CD4-positive, CD25-positive, alpha-beta regulatory T cell (primary cell): ENCODE measurements at places on chromosomes 5 and 9. TPM values are rescaled to one million over a fixed set of nuclear protein-coding genes. Genes with fewer than 3 reads are reported as not detected.

LOX gene
- polyA plus RNA-seq = not detected

BTNL3 gene
- not detected for polyA plus RNA-seq

GRCh38 chr9:80881320-80881719 is 808.0 kb downstream of the TLE1 start:
- DNase-seq = no peak

DNA sequence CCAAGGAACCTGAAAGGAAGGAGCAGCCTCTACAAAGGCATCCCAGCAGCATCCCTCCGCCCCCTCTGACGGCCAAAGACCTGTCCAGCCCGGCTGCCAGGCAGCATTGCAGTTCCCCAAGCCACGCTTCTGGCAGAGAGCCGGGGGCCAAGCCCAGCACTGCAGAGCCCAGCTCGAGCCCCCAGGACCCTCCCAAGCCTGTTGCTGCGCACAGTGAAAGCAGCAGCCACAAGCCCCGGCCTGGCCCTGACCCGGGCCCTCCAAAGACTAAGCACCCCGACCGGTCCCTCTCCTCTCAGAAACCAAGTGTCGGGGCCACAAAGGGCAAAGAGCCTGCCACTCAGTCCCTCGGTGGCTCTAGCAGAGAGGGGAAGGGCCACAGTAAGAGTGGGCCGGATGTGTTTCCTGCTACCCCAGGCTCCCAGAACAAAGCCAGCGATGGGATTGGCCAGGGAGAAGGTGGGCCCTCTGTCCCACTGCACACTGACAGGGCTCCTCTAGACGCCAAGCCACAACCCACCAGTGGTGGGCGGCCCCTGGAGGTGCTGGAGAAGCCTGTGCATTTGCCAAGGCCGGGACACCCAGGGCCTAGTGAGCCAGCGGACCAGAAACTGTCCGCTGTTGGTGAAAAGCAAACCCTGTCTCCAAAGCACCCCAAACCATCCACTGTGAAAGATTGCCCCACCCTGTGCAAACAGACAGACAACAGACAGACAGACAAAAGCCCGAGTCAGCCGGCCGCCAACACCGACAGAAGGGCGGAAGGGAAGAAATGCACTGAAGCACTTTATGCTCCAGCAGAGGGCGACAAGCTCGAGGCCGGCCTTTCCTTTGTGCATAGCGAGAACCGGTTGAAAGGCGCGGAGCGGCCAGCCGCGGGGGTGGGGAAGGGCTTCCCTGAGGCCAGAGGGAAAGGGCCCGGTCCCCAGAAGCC is 30.8 kb downstream of the CD180 start:
- DNase-seq = peak; percentile 61

SLC1A1 gene
- 2.0 TPM for polyA plus RNA-seq

DNA sequence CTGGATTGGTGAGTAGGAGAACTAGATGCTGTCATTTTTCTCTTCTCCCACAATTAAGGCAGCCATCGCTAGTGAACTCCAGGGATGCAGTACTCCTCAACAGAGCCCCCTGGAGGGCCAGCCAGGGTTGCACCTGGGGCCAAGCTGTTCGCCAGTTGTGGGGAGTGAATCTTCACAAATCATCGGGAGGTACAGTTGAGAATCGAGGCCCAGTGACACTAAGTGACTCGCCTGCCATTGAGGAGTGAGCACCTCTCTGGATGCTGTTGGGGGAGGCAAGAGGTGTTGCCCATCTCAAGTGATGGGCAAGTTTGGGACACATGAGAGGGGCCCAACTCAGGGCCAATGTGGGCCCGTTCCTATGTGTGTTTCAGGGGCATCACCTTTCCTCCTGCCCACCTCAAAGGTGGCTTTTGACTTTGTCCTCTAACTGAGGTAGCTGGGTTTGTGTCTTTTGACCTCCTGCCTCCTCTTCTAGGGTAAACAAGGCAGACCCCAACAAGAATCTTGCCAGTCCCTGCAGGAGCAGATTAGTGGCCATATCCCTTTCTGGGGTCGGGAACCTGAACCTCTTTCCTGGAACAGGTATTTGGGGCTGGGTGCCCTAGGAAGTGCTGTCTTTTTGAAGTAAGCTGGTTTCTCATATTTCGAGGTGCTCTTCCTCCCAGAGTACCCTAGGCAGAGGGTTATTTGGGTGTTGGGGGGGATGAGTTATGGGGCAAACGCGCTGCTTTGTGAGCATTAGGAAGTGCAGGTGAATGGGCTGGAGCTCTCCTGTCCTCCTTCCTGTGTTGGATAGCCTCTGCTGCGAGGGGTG is 181.2 kb downstream of the MACROH2A1 start:
- DNase-seq = no peak

FBP2 gene
- polyA plus RNA-seq = not detected

DNA sequence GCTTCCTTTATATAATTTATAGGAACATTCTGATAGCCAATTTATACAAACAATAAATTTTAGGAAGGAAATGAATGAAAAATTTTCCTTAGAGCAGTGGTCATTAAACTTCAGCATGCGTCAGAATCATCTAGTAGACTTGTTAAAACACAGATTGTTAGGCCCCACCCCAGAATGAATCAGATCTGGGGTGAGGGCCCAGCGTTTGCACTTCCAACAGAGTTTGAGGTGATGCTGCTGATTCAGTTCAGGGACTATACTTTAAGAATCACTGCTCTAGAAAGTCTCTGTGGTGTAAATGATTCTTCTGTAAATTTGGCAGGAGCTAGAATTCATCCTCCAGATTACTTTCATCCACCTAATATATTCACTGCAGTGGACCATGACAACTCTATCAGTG is 80.4 kb downstream of the SLC12A2 start:
- DNase-seq = no peak

DNA sequence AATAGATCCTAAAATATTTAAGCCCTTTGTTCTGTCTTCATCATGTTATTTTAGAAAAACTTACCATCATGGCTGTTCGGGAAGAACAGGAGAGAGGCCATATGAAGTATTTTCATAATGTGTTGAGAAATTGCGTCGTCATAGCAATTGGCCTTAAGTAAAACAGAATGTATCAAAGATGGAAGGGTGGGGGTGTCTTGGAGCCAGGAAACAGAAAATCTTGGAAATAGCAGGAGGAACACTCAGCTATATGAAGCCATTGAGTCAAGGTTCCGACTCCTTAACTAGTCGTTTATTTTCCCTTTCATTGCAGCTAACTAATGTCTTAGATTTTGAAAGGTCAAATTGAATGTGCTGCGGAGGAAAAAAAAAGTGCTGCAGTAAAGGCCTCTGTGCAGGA is 1.3 kb downstream of the SPTAN1 start:
- no peak for DNase-seq

RLN2 gene
- polyA plus RNA-seq = 6.1 TPM

CNTNAP3 gene
- not detected for polyA plus RNA-seq

DNA sequence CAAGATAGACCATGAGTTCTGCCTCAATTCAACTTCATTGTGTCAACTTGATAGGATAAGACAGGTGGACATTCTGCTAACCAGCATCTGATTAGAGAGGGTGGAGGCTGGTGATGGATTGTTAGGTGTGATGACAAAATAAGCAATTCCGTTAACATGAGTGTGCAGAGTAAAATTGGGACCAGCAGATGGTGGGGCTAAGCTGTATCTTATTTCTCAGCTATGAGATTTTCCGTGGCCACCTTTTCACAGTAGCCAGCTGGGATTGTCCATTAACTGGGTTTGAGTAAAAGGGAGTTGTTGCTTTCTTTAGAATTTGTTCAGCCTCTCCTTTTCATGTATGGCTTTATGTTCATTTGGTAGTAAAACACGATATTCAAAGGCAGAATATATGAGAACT is 28.8 kb upstream of the TAL2 start:
- no peak for DNase-seq

CCNJL gene
- polyA plus RNA-seq = not detected

DNA sequence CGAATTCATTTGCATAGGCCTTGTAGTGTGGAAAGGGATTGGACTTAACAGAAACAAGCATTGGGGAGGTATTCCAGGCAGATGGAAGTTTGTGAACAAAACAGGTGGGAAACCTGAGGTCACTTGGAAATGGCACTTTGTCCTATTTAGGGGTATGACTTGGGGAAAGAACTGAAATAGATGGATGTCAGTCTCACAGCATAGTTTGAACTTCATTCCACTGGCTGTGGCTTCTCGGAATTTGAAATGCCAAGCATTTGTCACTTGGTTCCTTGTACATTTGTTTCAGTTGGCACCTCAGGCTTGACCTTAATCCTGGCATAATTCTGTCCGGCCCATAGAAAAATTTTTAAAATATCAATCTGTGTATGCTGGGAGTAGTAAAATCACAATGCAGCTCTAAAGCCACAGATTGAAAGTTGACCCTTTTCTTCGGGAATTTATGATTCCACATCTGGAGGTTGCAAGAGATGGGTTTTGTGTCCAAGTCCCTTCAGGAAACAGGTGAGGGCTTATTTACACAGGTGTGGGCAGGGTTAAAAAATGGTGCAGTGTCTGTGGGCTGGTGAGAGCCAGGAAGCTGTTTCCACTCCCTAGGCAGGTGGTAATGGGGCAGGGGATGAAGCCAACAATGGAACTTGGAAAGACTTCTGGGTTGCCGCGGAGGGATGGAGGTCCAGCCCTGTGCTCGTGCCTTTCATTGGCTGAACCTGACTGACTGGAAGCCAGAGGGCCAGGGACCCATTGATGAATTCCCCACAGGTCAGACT is 39.2 kb upstream of the PDE8B start:
- no peak for DNase-seq

DNA sequence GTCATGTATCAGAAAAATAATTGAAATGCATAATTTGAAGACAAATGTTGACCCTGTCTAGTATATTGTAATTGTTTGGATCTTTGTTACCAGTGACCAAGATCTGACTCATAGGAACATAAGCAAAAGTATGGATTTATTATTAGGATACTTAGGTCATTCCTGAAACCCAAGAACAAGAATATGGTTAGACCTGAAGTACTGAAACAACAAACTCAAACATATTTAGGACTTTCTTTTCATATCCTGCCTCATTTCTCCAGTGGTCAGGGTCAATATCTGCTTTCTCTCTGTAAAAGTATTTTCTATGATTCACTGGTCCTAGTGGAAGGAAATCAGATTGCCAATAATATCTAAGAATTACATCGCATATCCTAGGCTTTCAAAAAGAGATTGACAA is 1937.1 kb upstream of the WWC1 start:
- DNase-seq = no peak
